ENCODE measurements at places on chromosomes 5 and 9. TPM values are rescaled to one million over a fixed set of nuclear protein-coding genes. Genes with fewer than 3 reads are reported as not detected.

- no peak for DNase-seq
- no peak overlapping the region for H3K4me3 ChIP-seq
- no peaks in the 10 kb centered on the region for H3K4me1 ChIP-seq
- H3K27me3 ChIP-seq = no peaks in the 10 kb centered on the region
- H3K36me3 ChIP-seq = no peaks in the 10 kb centered on the region
- no peak overlapping the region for H3K27ac ChIP-seq
Measured at GRCh38 chr5:3337812-3338541, 257.7 kb upstream of the IRX1 start.

FOXD4L6 gene
- total RNA-seq = not detected

- H3K36me3 ChIP-seq = no peaks in the 10 kb centered on the region
- H3K4me1 ChIP-seq = peaks cover 21% of the 10 kb centered on the region
- no peak overlapping the region for H3K27ac ChIP-seq
- DNase-seq = no peak
Measured at GRCh38 chr5:82364497-82364896, 86.3 kb upstream of the RPS23 start.

DNA sequence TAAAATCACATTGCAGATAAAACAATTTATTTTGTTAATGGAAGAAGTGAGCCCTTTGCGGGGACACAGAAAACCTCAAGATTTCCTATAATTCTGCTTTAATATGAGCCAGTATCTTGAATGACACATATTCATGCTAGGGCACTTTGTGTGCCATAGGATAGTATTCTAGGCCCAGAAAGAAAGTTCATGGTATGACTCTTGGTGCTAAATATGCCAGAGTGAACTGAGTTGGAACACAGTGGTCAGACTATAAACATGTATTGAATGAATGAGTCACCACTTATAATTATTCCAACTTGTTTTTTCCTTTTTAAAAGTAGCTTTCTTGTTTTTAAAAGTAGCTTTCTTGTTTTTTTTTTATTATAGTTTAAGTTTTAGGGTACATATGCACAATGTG, 46.0 kb downstream of the ADAMTS19 start:
- no peak overlapping the region for H3K27ac ChIP-seq
- H3K4me1 ChIP-seq = no peaks in the 10 kb centered on the region
- H3K4me3 ChIP-seq = no peak overlapping the region
- H3K27me3 ChIP-seq = no peaks in the 10 kb centered on the region

ADGRD2 gene
- total RNA-seq = not detected

PRDM9 gene
- total RNA-seq = not detected

DNA sequence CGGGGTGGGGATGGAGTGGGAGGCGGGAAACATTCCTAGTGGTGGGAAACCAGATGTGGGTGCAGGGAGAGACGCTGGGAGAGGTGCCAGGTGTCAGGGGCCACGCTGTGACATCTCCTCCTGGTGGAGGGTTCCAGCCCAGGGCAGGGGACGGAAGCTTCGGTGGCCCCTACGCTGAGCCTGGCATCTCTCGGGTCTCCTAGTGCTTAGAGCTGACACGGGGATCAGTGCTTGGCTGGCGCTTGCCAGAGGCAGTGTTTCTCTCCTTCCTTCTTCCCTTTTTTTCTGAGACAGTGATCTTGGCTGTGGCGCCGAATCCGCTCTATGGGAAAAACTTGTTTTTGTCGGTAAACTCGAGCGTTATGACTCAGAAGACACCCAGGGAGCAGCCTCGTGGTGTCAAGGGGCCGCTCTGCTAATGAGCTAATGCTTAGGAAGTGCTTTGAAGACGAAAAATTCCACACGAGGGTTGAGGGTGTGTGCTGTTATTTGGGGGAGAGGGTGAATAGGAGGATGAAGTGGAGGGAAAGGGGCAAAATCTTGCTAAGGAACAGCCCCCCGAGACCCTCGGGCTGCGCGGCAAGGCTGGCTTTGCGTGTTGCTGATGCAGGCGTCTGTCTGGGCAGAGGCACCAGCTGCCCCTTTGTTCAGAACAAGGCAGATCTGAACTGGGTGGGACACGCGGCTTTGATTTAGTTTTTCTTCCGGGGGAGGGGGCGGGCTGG, 20.4 kb upstream of the IER5L start:
- H3K27me3 ChIP-seq = peaks cover 6% of the 10 kb centered on the region
- H3K27ac ChIP-seq = no peak overlapping the region
- H3K4me1 ChIP-seq = peaks cover 9% of the 10 kb centered on the region
- H3K4me3 ChIP-seq = no peak overlapping the region
- H3K36me3 ChIP-seq = no peaks in the 10 kb centered on the region
- DNase-seq = no peak

DNA sequence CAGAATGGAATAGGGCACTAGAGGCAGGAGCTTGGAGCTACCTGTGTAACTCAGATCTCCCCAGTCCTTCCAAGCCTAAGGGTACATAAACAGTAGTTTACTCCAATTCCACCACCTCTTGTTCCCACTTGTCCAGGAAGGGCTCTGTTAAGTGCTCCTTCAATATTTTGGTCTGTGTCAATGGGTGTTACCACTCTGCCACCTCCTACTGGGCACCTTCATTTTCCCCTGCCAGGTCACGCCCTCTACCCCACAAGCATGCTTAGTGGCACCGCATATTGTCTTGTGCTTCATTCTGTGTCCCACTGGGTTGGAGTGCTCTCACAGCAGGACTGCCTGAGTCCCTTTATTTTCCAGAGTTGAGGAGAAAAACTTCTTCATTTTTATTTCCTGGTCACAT, 459.8 kb downstream of the ARHGEF28 start:
- H3K27ac ChIP-seq = no peak overlapping the region
- no peak overlapping the region for H3K4me3 ChIP-seq
- no peak for DNase-seq
- no peaks in the 10 kb centered on the region for H3K36me3 ChIP-seq
- H3K4me1 ChIP-seq = no peaks in the 10 kb centered on the region
- H3K27me3 ChIP-seq = no peaks in the 10 kb centered on the region

- no peaks in the 10 kb centered on the region for H3K36me3 ChIP-seq
- DNase-seq = no peak
- H3K4me1 ChIP-seq = no peaks in the 10 kb centered on the region
- H3K27me3 ChIP-seq = no peaks in the 10 kb centered on the region
- no peak overlapping the region for H3K27ac ChIP-seq
Measured at GRCh38 chr9:26308328-26308727, 584.3 kb downstream of the CAAP1 start.

- H3K27ac ChIP-seq = no peak overlapping the region
- no peaks in the 10 kb centered on the region for H3K4me1 ChIP-seq
- H3K4me3 ChIP-seq = no peak overlapping the region
- H3K27me3 ChIP-seq = peaks cover 7% of the 10 kb centered on the region
Measured at GRCh38 chr5:53239301-53239990, 129.9 kb upstream of the MOCS2 start.

Data from activated CD4-positive, alpha-beta T cell treated with anti-CD3 and anti-CD28 coated beads, Interleukin-2, amount 10 ng/mL, durations not matched to agents 7 days and 5 days (primary cell).